ENCODE measurements at places on chromosomes 2 and 18.

DNA sequence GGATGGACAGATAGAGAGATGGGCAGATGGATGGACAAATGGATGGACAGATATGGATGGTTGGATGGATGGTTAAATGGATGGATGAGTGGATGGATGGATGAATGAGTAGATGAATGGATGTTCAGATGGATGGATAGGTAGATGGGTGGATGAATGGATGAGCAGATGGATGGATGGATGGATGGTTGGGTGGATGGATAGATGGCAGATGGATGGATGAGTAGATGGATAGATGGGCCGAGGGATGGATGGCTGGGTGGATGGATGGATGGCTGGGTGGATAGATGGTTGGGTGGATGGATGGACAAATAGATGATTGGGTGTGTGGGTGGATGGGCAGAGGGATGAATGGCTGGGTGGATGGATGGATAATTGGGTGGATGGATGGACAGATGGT is 98.9 kb upstream of the OTOS start:
- DNase-seq, result no peak

GRCh38 chr2:65613968-65614555 is 181.7 kb upstream of the SPRED2 start:
- DNase-seq, result no peak

- no peak for DNase-seq
Measured at GRCh38 chr2:39996653-39997080, 217.6 kb upstream of the THUMPD2 start.

DNA sequence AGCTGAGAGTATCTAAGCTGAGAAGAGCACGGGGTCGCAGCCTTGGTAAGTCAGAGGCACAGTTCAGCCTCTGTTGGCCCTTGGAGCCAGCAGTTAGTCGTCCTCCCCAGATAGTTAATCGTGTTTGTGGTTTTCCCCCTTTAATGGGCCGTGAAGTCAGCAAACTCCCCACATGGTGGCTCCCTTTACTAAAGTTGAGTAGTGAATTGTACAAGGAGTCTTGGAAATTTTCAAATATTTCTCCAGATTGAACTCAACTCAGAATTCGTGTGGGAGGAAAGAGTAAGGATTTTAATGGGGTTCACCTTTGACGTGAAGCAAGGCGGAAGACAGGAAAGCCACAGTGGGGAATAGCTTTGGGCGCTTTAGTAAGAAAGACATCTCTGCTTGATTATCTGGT is 2.4 kb upstream of the ADCYAP1 start:
- no peak for DNase-seq

- DNase-seq, result no peak
Measured at GRCh38 chr2:195649629-195650190, 7.3 kb upstream of the SLC39A10 start.

All from CD8-positive, alpha-beta T cell (primary cell).